ENCODE measurements at places on chromosomes 13 and 19.

- DNase-seq, result no peak
These were observed 90.8 kb upstream of the USP29 start for GRCh38 chr19:57028804-57029525.

DNA sequence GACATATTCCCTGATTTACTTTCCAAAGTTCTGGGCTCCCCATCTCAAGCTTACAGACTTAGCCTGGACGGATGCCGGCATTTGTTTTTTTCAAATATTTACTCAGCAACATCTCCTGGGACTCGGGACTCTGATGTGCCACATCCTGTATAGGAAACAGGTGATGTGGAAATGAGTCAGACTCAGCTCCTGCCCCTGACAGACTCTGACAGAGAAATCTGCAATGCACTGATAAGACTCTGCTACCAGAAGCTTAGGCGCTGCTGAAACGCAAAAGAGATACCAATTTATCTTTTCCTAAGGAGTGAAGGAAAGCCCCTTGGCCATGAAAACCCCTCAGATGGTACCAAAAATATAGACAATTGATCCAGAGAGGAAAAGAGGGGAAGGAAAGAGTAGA, 16.2 kb downstream of the LAIR2 start:
- DNase-seq, result no peak

DNA sequence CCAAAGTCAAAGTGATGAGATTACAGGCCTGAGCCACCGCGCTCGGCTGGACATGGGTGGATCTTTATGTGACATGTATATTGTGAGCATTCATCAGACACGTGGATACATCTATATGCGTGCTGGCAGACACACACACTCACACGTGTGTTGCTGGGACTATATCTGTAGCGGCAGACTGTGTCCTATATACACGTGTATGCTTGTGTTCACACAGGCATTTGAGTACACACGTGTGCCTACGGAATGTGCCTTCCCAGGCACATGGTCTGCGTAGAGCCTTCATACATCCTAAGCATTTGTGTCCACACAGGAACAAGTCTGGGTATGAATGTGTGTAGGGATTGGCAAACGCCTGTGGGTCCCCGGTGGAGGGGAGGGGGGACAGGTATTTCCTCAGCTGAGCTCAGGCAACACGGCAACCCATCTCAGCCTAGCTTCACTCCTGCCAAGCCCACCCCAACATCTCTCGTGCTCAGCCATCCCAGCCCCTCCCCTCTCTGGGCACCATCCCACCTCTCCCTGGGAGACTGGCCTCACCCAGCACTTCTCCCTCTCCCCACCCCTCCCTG, 2.6 kb downstream of the UNC13A start:
- no peak for DNase-seq

- DNase-seq, result no peak
These were observed 59.5 kb upstream of the CYSLTR2 start for GRCh38 chr13:48594096-48594815.

DNA sequence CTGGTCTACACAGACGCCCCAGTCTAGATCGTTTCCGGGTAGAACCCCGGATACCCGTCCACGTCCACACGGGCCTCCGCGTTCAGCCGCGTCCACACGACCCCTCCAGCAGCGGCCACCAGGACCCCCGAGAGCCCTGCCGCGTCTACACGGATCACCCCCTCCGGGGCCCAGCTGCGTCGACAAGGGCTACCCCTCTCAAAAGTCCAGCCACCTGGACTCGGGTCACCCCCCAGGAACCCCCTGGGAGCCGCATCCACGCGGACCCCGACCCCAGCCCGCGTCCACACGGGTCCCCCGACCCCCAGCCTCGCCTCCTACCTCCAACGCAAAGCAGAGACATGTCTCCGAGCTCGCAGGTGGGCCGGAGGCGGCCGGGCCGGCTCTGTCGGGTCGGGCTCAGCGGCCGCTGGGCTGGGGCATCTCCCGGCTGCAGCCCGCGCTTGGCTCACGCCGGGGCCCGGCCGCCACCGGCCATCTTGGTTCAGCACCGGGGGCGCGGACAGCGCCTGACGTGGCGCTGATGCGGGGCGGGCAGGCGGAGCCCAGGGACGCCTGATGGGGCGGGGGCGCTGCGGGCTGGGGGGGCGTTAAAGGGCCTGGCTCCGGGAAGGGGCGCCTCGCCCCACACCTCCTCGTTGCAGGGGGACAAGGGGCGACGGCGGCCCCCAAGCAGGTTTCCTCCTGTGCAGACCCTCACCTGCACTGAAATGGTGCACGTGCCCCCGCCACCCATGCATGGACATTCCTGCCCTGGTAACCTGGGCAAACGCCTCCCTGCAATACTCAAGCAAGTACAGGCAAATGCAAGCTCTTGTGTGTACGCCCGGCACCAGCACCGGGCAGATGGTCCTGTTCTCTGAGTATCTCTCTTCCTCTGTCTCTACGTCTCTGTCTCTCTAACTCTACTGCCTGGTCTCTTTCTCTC, at the start of gene UNC13A:
Gene UNC13A (minus strand): TSS at position 498 of the 928 bp plus-strand sequence. CDS start 155 bp downstream, at position 343.
- peak; percentile 63 for DNase-seq

- DNase-seq, result no peak
These were observed 15.4 kb downstream of the TMEM272 start for GRCh38 chr13:51829568-51829899.

GRCh38 chr19:6033744-6034264, 55.9 kb upstream of the RANBP3 start:
- no peak for DNase-seq

- DNase-seq, result no peak
These were observed 37.2 kb upstream of the ATP11A start for GRCh38 chr13:112652512-112653070.

- no peak for DNase-seq
These were observed 29.5 kb downstream of the TMEM255B start for GRCh38 chr13:113788413-113789135.

- DNase-seq, result no peak
These were observed 54.3 kb downstream of the GGACT start for GRCh38 chr13:100534147-100534843.

- DNase-seq, result no peak
These were observed 41.5 kb upstream of the F7 start for GRCh38 chr13:113064000-113064533.

DNA sequence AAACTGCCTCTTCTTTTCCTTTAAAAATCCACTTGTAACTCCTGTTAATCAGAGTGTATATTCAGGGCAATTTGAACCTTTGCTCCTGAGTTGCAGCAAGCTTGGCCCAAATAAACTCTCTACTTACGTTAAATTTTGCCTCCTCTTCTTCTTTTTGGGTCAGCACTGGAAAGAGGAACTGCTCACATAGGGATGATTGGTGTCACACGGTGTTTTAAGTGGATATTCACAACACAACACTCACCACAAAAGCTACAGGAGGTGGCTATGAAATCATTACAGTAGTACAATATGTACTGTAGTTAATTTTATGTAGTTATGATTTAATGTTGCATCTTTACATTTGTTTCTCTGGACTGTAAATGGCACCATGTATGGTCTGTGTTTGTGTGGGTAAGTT, 96.8 kb upstream of the DOCK9 start:
- DNase-seq, result no peak

DNA sequence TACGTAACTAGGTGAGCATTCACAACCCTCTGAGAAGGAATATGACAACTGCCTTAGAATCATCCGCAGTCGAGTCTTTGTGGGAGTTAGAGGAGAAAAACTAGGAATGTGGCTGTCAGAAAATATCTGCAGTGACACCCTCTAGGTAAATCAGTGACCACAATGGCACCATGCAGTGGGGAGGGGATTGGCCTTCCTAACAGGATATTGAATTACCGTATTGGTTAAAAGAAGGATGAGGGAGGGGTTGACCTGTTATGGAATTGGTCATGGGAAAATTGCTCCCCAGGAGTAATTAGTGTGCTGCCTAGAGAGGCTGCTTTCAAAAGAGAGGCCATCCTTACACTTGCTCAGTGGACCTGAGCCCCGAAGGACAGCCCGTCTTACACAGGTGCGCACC, 205.6 kb upstream of the SOX1 start:
- DNase-seq, result no peak

GRCh38 chr13:80865329-80865728, 524.4 kb upstream of the SPRY2 start:
- DNase-seq, result no peak

- DNase-seq, result no peak
These were observed 22.0 kb downstream of the KLF12 start for GRCh38 chr13:74111901-74112824.

DNA sequence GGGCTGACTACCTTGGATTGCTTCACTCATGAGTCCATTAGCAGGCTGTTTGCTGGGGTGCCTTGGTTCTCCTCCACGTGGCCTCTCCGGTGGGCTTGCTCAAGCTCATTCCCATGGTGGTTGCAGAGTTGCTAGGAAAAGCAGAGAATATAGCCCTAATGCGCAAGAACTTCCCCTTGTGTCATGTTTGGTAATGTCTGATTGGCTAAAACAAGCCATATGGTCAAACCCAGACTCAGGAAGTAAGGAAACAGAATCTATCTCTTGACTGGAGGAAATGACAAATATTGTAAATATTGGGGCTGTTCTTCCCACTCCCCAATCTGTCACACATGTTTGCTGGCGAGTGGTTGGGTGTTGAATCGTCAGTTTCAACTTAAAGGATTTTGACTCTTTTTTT, 12.1 kb downstream of the NFILZ start:
- no peak for DNase-seq

- DNase-seq, result no peak
These were observed 3.1 kb upstream of the C13orf46 start for GRCh38 chr13:113976711-113977684.

DNA sequence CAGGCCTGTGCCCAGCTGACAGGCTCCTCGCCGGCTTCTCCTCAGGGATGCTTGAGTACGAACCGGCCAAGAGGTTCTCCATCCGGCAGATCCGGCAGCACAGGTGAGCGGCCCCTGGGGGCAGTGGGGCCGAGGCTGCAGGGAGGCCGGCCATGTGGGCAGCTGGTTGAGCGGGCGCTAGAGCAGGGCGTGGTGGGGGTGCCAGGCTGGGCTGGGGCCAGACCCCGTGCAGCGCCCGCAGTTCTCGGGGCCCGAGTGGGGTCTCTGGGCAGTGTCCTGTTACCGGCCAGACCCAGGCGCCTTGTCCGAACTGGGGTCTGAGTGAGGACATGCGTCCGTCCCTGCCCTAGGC, 15.9 kb downstream of the CBARP start:
- DNase-seq, result no peak

DNA sequence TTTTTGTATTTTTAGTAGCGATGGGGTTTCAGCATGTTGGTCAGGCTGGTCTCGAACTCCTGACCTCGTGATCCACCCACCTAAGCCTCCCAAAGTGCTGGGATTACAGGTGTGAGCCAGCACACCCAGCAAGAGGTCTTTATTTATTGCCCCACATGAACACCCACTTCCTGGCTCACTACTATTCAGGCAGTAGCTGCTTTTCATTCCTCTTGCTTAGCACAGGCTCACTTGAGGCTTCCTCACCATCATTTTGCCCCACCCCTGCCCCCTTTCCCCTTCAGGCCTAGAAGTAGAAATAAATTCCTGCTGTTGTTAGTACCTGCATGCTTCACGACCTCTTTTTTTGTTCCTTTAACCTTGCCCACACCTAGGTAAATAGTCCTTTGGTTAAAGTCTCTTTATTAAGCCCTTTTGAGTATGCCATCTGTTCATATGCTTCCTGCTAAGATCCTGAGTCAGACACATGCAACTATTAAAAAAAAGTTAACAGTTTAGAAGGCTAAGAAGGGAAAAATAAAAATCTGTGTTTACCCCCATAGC, 33.5 kb upstream of the ITM2B start:
- no peak for DNase-seq

- DNase-seq, result no peak
These were observed 36.2 kb upstream of the LRCH1 start for GRCh38 chr13:46516599-46517338.

DNA sequence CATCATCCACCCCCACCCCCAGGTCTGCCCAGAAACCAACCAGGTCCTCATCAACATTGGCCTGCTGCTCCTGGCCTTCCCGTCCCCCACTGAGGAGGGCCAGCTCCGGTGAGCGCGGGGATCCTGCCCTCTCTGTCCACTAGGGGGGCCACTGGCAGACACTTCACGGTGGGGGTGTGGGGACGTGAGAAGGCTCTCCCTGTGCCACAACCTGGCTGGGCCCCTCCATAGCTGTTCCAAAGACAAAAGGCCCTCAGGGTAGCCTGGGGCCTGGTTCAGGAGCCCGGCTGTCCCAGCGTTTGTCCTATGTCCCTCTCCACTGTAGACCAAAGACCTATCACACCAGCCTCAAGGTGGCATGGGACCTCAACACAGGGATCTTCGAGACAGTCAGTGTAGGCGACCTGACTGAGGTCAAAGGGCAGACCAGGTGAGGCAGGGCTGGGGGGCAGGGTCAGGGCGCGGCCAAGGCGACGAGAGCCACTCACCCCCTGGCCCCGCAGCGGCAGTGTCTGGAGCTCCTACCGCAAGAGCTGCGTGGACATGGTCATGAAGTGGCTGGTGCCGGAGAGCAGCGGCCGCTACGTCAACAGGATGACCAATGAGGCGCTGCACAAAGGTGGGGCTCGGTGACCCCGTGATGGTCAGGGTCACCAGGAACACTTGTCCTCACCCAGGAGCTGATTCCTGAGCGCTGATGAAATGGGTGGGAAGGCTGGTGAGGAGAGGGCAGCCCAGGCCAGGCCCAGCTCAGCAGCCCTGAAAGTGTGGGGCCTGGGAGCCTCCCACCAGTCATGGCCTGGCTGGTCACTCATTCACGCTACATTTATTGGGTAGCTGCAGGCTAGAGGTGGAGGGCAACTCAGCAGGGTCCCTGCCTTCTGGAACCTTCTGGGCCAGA, 7.9 kb downstream of the DCAF15 start:
- DNase-seq, result no peak

GRCh38 chr13:24362435-24362952, 53.1 kb downstream of the C1QTNF9 start:
- no peak for DNase-seq

GRCh38 chr13:40800559-40800958, 11.1 kb downstream of the SLC25A15 start:
- no peak for DNase-seq

- DNase-seq, result no peak
These were observed 3.9 kb upstream of the KBTBD6 start for GRCh38 chr13:41136396-41137031.

- DNase-seq, result no peak
These were observed 574 bp downstream of the ZNF227 start for GRCh38 chr19:44212866-44213346.

DNA sequence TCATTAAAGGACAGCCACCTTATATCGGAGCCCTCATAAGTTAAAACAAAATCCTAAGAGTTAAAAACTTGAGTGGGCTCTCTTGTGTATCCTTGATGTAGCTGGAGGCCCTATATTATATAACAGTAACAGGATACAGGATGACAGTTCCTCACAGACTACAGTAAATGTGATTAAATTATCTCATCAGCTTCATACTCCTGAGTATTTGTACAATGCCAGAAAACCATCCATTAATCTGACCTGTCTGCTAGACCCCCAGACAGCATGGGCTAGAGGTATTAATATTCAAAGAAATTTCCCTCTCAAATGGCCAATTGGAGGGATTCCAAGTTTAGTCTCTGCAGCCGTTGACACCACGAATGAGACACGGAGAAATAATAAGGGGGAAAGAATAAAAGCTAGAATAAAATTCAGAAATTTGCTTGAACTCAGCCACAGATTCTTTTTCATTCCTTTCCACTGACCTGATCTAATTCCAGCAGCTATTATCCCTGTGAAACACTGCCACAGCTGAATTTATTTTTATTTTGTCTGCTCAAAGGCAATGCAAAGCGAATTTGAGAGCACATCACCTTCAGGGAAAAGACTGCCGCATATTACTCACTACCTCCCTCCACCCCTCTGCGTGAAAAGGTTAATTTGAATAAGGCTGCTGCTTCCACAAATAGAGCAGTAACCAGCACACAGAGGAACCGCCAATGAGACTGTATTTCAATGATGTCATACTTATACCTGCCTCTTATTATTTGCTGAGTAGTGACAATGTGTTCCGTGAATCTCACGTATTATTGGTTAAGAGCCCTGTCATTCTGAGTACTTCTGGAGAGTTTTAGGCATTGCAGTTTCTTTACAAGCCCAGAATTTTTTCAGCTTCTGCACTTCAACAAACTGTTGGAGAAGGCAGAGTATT, 155.9 kb upstream of the KLF12 start:
- peak; percentile 82 for DNase-seq
